ENCODE measurements at places on chromosomes 1 and 21.

GRCh38 chr1:31376375-31377134 is 3.7 kb upstream of the FABP3 start:
- no peak for DNase-seq

GRCh38 chr1:44353604-44354003 is 1.5 kb downstream of the ERI3 start:
- no peak for DNase-seq

DNA sequence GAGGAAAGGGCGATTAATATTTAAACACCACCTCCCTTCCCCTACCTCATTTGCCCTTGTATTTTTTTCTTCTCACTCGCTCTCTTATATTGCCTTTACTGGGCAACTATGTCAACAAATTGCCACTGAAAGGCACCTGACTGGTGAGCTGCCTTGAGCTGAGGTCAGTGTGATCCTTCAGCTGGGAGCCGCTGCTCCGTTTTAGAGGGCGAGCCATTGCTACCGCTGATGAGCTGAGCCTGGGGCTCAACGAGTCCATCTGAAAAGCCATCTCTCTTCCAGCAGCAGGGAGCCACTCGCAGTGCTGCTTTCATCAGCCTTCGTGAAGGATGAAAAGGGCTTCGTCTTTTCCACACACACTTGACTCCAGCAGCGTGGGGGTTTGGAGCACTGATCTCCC is 108.0 kb upstream of the KIF26B start:
- no peak for DNase-seq

- no peak for DNase-seq
These were observed 35.2 kb upstream of the HMGB4 start for GRCh38 chr1:33828654-33829053.

DNA sequence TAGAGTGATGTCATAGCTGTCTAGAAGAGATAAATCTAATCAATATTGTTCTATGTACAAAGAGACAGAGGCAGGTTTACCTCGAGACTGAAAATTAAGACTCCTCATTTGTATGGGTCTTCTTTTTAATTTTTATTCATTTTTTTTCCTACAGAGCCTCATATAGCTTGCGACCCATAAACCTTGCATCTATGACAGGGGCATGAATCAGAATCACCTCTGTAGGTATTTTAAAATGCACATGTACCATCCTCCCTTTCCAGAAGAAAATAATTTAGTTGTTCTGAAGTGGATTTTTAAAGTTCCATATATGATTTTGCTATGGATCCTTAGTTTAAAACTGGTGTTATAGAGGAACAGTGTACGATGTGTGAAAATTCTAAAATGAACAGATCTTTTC is 64.5 kb downstream of the KCNK2 start:
- DNase-seq = no peak

- no peak for DNase-seq
These were observed 104.4 kb downstream of the PHTF1 start for GRCh38 chr1:113654883-113655282.

- DNase-seq = peak; percentile 72
These were observed 17.8 kb upstream of the MYCL start for GRCh38 chr1:39919545-39919944.

GRCh38 chr21:15421947-15422346 is 307.8 kb upstream of the USP25 start:
- no peak for DNase-seq

- peak; percentile 74 for DNase-seq
These were observed at the start of gene SMIM1 for GRCh38 chr1:3772715-3773571. Gene SMIM1 (plus strand): TSS chr1:3772749. CDS start chr1:3775374, 2,625 bp downstream.

- no peak for DNase-seq
These were observed 16.9 kb downstream of the MORN1 start for GRCh38 chr1:2374252-2375155.

DNA sequence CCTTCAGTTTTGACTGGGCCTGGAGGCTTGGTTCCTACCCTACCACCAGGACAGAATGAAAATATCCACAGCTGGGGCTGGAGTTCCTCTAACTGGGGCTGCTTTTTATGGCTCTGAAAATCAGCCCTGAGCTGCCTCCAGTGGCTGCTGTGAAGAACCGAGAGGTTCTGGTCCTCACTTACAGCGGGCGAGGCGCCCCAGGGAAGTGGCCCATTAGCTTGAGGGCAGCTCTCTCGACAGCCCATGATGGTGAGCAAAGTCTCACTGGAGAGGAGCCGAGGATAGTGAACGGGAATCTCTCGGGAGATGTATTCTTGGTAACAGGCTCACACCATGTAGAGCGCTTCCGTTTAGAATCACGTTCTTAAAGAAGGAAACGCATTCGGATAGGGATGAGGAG is 459.7 kb downstream of the KIF26B start:
- DNase-seq = no peak

DNA sequence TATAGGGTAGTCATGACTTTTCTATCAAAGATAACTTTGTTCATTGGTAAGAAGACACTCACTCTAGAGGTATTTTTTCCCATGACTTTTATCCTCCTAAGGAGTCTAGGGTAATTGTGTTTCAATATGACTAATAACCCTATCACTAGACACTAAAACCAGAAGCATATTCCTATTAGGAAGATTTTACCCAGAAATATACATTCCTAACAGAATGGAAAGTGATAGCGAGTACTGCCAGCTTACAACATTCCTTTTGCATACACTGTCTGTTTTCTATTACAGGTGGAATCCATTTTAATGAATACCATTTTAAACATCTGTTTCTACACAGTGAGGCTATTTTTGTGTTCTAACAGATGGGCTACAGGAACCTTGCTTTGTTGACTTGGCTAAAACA is 31.4 kb upstream of the C1orf185 start:
- DNase-seq = no peak

GRCh38 chr1:224783006-224783651 is 146.3 kb upstream of the DNAH14 start:
- no peak for DNase-seq

GRCh38 chr1:107750364-107750959 is 214.5 kb downstream of the VAV3 start:
- DNase-seq = peak; percentile 42

DNA sequence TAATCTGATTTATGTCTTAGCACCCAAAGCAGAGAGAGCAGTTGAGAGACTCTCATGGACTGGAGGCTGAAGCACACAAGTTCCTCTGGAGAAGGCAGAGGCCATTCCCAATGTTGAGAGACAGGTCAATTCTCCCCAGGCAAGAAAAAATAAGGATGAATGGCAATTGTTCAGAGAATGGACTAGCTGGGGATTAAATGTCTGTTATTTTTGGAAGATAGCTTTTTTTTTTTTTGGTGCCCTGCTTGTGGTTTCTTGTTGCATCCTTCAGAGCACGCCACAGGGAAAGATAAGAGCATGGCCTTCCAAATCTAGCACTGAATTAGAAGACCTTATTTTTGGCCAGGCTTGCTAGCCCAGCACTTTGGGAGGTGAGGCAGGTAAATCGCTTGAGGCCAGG is 65.6 kb upstream of the ERRFI1 start:
- no peak for DNase-seq

GRCh38 chr21:32463367-32463766 is 50.9 kb downstream of the EVA1C start:
- no peak for DNase-seq

DNA sequence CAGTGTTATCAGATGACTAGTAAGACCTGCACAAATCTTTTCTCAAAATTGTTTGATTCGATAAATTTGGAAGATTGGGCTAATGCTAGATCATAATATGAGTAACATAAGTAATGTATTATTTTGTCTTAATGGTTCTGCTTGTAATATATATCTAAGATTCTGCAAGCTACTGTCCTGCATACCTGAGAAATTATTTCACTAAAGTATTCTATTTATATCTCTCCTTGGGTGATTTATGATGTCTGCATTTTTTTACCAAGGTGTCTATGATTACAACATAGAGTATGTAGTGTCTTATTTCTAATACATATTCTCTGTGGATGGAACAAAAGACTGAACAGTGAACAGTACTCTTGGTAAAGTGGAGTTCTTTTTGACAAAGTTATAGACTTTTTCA is 166.6 kb downstream of the CLEC20A start:
- DNase-seq = no peak

- no peak for DNase-seq
These were observed 1.8 kb downstream of the BCAN start for GRCh38 chr1:156643778-156644092.

GRCh38 chr1:215489771-215490565 is 77.1 kb upstream of the KCTD3 start:
- DNase-seq = no peak

DNA sequence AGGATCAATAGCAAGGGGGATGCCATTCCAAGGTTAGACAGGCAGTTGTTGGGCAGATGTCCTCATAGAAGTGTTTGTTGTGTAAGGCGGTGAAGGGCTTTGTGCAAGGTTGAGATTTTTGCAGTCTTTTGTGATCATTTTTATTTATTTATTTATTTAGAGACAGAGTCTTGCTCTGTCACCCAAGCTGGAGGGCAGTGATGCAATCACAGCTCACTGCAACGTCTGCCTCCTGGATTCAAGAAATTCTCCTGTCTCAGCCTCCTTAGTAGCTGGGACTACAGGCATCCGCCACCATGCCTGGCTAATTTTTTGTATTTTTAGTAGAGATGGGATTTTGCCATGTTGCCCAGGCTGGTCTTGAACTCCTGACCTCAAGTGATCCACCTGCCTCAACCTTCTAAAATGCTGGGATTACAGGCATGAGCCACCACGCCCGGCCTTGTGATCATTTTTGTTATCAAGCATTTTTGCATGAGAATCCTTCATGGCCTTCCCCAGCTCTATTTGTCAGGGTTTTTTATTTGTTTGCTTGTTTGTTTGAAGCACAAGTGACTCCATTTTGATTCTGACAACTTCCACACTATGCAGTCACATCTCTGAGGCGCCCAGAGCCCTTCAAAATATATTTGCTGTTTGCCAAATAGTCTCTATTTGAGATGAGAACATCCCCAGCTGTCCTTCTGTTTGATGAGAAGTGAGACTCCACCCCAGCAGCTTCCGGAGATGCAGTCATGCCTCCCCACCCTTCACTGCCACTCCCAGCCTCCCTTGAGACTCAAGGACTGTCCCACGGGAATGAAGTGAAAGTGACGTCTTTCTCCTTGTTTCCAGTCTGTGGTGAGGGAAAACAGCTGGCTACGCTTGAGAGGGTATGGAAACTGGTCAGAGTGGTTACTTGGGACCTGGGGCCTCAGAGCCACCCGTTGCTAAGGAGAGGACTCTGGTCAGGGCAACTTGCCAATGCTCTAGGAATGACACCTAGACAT is 38.0 kb downstream of the TMEM50B start:
- DNase-seq = peak; percentile 49

DNA sequence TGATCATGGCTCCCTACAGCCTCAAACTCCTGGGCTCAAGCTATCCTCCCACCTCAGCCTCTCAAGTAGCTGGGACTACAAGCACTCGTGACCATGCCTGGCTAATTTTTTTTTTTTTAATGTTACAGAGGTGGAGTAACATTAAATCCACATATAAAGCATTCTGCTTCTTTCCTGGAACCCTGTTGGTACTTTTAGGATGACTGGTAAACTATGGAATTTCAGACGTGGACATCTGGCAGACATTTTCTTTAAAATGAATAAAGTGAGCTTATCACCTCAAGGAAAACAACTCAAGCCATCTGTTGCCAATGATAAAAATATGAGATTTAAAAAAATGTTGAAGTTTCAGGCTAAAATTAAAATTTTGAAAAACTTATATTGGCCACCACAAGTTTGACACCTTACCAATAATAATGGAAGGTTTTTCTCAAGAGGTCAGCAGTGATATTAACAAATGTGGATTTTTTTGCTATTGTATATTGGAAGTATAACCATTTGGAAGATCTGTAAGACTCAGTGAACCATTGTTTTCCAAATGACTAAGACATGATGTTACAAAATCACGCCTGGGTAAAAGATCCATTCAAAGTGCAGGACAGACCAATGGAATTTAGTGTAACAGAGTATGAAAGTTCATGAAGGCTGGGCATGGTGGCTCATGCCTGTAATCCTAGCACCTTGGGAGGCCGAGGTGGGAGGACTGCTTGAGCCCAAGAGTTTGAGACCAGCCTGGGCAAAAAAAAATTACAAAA is 52.7 kb upstream of the EIF4G3 start:
- no peak for DNase-seq

GRCh38 chr1:39321979-39322378 is 117.5 kb downstream of the MACF1 start:
- DNase-seq = no peak

- no peak for DNase-seq
These were observed 135.1 kb downstream of the CDC7 start for GRCh38 chr1:91635763-91636162.

DNA sequence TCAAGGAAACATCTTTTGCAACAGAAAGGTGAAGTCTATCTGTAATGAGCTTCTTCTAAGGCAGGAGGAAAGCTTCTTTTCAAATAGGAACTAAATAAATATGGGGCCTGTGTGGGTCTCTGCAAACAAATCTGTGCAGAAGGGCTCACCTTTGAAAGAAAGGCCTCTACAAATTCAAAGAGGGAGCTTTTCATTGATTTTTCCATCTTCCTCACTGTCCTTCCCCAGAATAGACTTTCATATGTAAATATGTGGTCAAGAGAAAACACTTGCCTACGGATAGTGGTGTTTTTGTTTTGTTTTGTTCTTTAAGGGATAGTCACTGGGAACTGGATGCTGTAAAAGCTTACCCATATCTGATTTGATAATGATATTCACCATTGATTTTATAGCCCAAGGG is 223.4 kb downstream of the DSCAM start:
- DNase-seq = no peak

DNA sequence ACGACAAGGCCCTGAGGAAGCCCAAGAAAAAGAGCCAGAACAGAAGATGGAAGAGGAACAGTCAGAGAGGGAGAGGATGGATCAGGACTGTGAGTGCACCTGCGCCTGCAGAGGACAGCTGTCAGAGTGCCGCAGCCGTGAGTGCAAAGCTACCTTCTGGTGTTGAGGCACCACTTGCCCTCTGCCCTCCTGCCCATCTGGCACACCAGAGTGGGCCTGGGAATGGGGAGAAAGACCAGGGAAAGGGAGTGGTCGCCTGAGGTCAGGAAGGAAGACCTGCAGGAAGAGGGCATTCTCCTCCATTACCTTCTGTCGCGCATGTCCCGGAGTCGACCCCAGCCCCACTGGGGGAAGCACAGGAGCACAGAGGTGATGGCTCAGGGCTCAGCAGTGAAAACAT is 26.2 kb downstream of the VASH2 start:
- DNase-seq = no peak

Measured in large intestine (tissue), 12 donors.